Airway epithelial cell (primary cell): ENCODE measurements at places on chromosomes 7 and 10. TPM values are rescaled to one million over a fixed set of nuclear protein-coding genes. Genes with fewer than 3 reads are reported as not detected.

Gene CACNB2
- total RNA-seq = not detected in 2 replicates

Gene FFAR4
- total RNA-seq = not detected in 2 replicates

Gene STOX1
- 0.14 and 0.42 TPM in 2 replicates for total RNA-seq

Gene LIPM
- 0.14 TPM in 1 of 2 replicates, not detected in the other for total RNA-seq

Gene CYP3A7
- total RNA-seq = not detected in 2 replicates

Gene BAMBI
- 3.4 and 4.0 TPM in 2 replicates for total RNA-seq

Gene SPDYE9
- total RNA-seq = not detected in 2 replicates

Gene ATE1
- 9.8 and 14.0 TPM in 2 replicates for total RNA-seq

Gene TBX20
- total RNA-seq = not detected in 2 replicates

Gene SPDYE5
- not detected in 2 replicates for total RNA-seq

Gene CPA2
- total RNA-seq = not detected in 2 replicates

Gene CALHM2
- total RNA-seq = 0.79 and 1.7 TPM in 2 replicates

Gene ZNF479
- total RNA-seq = not detected in 2 replicates
